Karpas-422 (cell line): ENCODE measurements at places on chromosomes 13 and 19.
A peak's percentile ranks its signal among the peaks of the same experiment; 100 is the strongest.

- H3K27ac ChIP-seq: no peak overlapping the region
- H3K4me1 ChIP-seq: no peaks in the 10 kb centered on the region
- H3K4me3 ChIP-seq: no peak overlapping the region
- no peaks in the 10 kb centered on the region for H3K27me3 ChIP-seq
- no peaks in the 10 kb centered on the region for H3K36me3 ChIP-seq
- no peak for DNase-seq
Observed at GRCh38 chr19:39251846-39252245, 3.2 kb upstream of the IFNL4 start.

DNA sequence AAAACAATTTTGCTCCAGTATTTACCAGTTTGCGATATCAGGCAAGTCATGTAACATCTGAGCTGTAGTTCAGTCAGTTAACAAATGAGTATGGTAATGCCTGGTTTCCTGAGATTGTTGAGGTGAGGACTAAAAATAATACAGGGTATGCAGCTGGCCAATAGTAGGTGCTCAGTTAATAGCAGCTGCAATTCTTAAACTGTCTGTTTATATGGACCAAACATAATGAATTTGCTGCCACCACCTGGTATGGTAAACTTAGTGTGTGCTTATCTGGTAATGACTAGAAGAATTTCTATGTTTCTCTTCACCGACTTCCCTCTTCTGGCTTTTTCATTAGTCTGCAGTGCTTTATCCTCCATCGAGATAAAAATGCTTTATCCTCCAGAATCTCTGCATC is 9.1 kb downstream of the ZMYM2 start:
- H3K4me3 ChIP-seq: no peak overlapping the region
- DNase-seq: peak; percentile 48
- H3K4me1 ChIP-seq: peaks cover 15% of the 10 kb centered on the region
- no peaks in the 10 kb centered on the region for H3K27me3 ChIP-seq

GRCh38 chr19:3768015-3768747 is 3.8 kb downstream of the RAX2 start:
- H3K36me3 ChIP-seq: no peaks in the 10 kb centered on the region
- no peak overlapping the region for H3K4me3 ChIP-seq
- no peak overlapping the region for H3K27ac ChIP-seq
- no peaks in the 10 kb centered on the region for H3K27me3 ChIP-seq

- H3K27me3 ChIP-seq: no peaks in the 10 kb centered on the region
- H3K27ac ChIP-seq: peak within 1 kb of the TSS; percentile 95
- peak; percentile 99 for DNase-seq
- peaks cover 42% of the 10 kb centered on the region for H3K4me1 ChIP-seq
Observed at GRCh38 chr19:1039646-1040475, at the start of gene ABCA7. TSS of gene ABCA7 (plus strand) at chr19:1040107. CDS start at chr19:1041362, 1,255 bp downstream.

DNA sequence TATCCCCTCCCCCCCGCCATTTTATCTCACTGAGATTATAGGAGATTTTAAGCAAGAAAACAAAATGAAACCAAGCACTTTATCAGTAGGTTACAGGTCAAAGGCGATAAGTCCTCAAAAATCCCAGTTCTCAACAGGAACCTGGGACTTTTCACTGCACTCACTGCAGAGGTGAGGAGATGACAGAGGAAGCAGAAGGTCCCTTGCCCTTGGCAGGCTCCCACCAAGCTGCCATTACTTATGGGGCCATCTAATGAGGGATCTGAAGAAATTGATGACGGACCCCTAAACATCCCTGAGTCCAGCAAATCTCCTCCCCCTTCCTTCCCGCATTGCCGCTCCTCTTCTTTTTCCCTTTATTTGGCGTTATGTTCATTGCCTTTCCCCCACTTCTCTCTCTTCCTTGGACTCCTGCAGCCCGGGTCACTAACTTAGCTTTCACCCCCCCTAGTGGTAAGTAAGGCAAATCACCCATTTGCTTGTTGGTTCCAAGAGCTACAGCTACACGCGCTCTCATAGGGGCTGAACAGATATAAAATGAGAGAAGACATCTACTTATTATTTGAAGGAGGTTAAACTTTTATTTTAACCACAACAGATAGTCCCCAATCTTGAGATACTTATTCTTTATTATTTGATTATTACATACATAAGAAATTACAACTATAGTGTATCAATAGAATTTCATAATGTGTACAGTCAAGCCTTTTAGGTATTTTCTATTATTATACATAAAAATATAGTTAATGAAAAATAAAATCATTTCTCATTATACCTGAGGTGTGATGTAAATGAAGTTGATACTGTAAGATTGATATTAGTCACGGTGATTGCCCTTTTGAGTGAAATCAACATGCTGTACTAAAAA is 52.0 kb upstream of the ARGLU1 start:
- no peak overlapping the region for H3K4me3 ChIP-seq
- no peaks in the 10 kb centered on the region for H3K4me1 ChIP-seq
- H3K36me3 ChIP-seq: no peaks in the 10 kb centered on the region
- H3K27ac ChIP-seq: no peak overlapping the region

DNA sequence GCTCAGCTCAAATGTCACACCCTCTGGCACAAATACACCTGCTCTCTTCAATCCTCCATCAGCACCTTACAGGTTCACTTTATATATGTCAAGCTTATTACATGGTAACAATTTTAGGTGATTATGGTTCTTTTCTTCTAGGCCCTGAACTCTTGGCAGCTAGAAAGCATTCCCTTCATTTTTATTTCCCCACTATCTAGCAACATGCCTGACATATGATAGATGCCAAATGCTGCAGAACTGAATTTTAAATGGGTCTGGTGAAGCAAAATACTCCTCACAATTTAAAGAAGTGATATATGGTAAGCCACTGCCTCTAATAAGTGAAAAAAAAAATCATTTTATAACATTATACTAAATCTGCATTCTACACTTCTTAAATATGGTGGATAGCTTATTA is 95.2 kb downstream of the USP12 start:
- peaks cover 3% of the 10 kb centered on the region for H3K4me1 ChIP-seq
- DNase-seq: no peak
- H3K36me3 ChIP-seq: no peaks in the 10 kb centered on the region

DNA sequence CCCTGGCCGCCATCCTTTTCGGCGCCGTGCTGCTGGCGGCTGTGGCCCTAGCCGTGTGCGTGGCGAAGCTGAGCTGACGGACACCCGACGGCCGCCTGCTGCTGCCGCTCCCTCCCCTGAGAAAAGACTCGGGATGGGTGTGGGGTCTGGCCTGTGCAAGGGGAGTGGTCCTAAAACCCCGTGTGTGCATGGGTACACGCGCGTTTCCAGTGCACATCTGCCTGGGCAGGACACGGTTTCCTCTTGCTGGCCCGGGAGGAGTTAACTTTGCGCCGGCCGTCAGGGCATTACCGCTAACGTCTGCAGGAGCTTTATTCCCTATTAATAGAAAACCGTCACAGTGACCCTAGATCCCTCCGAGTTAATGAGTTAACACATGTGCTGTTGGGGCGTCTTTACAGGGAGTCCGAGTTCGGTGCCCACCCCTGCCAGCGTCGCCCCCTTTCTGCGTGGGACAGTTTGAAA is 1.3 kb downstream of the RGS9BP start:
- no peaks in the 10 kb centered on the region for H3K27me3 ChIP-seq
- no peak overlapping the region for H3K4me3 ChIP-seq
- H3K27ac ChIP-seq: no peak overlapping the region
- peaks cover 21% of the 10 kb centered on the region for H3K4me1 ChIP-seq
- DNase-seq: no peak

- DNase-seq: no peak
- no peak overlapping the region for H3K4me3 ChIP-seq
- no peaks in the 10 kb centered on the region for H3K4me1 ChIP-seq
- no peak overlapping the region for H3K27ac ChIP-seq
- H3K27me3 ChIP-seq: no peaks in the 10 kb centered on the region
- no peaks in the 10 kb centered on the region for H3K36me3 ChIP-seq
Observed at GRCh38 chr13:110411688-110412059, 104.6 kb downstream of the COL4A2 start.
